ENCODE measurements at places on chromosomes 4 and X.

DNA sequence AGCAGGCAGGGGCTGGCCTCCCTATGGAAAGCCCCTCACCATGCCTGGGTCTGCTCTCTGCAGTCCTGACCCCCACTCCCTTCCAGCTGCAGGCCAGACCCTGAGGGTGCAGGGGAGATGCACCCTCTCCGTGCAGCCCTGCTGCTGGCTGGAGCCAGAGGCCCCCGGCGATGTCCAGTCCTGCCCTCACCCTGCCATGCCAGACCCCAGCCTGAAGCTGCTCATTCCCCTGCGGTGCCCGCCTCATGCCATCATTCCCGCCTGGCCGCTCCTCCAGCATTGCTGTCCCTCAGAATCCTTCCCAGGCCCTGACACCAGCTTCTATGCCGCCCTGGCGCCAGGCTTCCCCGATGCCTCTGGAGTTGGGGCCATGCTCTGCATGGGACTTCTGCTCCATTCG is 72.4 kb downstream of the SORCS2 start:
- H3K36me3 ChIP-seq: no peaks in the 10 kb centered on the region
- H3K4me1 ChIP-seq: no peaks in the 10 kb centered on the region
- no peak for DNase-seq

DNA sequence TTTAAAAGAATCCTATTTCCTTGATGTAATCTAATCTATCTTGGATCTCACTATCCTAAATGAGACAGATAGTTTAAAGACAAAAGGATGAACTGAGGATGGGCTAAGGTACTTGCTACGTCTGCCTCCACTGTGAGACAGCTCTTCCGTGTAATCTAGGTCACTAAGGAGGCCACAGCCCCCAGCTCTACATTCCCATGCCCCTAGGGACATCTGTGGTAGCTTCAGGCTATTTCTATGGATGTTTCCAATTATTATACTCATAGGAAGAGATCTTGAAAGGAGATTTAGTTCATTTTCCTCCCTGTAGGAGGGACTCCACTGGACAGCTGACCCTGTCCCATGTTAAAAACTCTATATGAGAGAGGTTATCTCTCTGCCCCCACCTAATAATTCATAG is 140.8 kb upstream of the TRPC5 start:
- no peak for DNase-seq
- H3K27ac ChIP-seq: no peak overlapping the region
- H3K36me3 ChIP-seq: no peaks in the 10 kb centered on the region
- H3K27me3 ChIP-seq: no peaks in the 10 kb centered on the region

- no peak for DNase-seq
- H3K4me1 ChIP-seq: peaks cover 5% of the 10 kb centered on the region
- H3K27ac ChIP-seq: no peak overlapping the region
- H3K27me3 ChIP-seq: no peaks in the 10 kb centered on the region
- H3K36me3 ChIP-seq: no peaks in the 10 kb centered on the region
Measured at GRCh38 chr4:139838811-139839210, 173.2 kb downstream of the MGST2 start.

- DNase-seq: no peak
- H3K27ac ChIP-seq: no peak overlapping the region
- H3K4me3 ChIP-seq: no peak overlapping the region
- no peaks in the 10 kb centered on the region for H3K36me3 ChIP-seq
- no peaks in the 10 kb centered on the region for H3K4me1 ChIP-seq
- no peaks in the 10 kb centered on the region for H3K27me3 ChIP-seq
Measured at GRCh38 chr4:128757712-128758111, 51.8 kb upstream of the JADE1 start.

- no peak overlapping the region for H3K4me3 ChIP-seq
- DNase-seq: no peak
- no peaks in the 10 kb centered on the region for H3K36me3 ChIP-seq
- no peak overlapping the region for H3K27ac ChIP-seq
- H3K4me1 ChIP-seq: no peaks in the 10 kb centered on the region
Measured at GRCh38 chr4:139754938-139755337, 89.3 kb downstream of the MGST2 start.
